Type B pancreatic cell (in vitro differentiated cells): ENCODE measurements at places on chromosomes 3 and 15.
A peak's percentile ranks its signal among the peaks of the same experiment; 100 is the strongest.

DNA sequence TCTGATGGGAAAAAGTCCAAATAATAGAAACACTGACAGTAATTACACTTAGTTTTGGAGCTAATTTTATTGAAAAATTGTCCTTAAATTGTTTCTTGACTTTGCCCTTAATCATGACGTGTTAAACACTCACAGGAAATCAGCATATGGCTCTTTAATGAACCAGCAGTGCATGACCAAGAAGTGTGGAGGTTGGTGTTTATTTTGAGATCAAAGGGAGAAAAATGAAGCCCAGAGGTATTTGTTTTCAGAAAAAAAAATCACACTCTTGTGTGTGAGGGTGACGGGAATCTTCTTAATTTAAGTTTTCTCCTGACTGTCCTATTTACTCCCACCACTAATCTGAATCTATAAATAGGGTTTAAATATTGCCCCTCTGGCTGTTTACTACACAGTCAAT, 28.8 kb upstream of the SYNM start:
- no peak for DNase-seq

- DNase-seq = no peak
Measured at GRCh38 chr3:187212196-187212545, 14.9 kb downstream of the RTP1 start.

- peak; percentile 75 for DNase-seq
Measured at GRCh38 chr15:83207009-83207659, 489 bp downstream of the HDGFL3 start.

DNA sequence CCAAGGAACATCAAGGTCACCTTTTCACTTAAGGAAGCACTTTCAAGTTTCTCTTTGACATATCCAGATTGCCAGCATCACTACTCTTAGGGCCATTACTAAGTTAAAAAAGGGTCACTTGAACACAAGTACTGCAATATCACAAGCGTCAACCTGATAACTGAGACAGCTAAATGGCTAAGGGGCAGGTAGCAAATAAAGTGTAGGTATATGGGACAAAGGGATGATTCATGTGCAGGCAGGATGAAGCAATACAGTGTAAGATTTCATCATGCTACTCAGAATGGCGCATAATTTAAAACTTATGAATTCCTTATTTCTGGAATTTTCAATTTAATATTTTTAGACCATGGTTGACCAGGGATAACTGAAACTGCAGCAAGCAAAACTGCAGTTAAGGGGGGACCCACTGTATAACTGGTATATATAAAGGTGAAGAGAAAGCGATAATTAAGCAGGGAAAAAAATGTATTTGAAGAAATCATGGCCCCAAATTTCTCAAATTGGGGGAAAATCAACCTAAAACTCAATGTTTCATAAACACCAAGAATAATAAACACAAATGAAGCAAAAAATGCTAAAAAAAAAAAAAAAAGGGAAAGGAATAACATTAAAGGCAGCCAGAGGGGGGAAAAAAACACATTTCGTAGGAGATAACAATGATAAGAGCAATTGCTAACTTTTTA, 13.1 kb downstream of the CCR1 start:
- DNase-seq = no peak

- no peak for DNase-seq
Measured at GRCh38 chr3:94417963-94418455, 355.1 kb downstream of the NSUN3 start.

GRCh38 chr3:56624725-56625124, 58.3 kb downstream of the TASOR start:
- no peak for DNase-seq

- no peak for DNase-seq
Measured at GRCh38 chr3:55198554-55198953, 270.7 kb upstream of the LRTM1 start.

- no peak for DNase-seq
Measured at GRCh38 chr3:74409066-74409465, 205.4 kb downstream of the CNTN3 start.

- DNase-seq = no peak
Measured at GRCh38 chr3:120497336-120497735, 46.5 kb upstream of the FSTL1 start.

DNA sequence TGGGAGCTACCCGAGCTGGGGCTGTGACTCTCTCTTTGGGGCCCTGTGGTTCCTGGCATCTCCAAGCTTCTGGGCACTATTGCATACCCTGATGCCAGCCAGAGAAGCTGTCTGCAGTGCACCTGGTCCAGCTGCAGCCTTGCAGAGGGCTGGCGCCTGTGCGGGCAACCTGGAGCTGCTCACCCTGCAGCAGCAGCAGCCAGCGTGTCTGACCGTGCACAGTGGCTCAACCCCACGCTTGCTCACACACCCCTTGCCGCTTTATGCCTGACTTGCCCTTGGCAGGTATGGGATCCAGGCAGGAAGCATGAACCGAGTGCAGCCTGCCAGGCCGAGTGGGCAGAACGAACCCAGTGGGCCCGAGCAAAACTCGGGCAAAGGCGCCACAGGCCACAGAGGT, 69.9 kb downstream of the GLB1 start:
- DNase-seq = no peak

- no peak for DNase-seq
Measured at GRCh38 chr15:77507911-77508310, 87.2 kb downstream of the HMG20A start.

DNA sequence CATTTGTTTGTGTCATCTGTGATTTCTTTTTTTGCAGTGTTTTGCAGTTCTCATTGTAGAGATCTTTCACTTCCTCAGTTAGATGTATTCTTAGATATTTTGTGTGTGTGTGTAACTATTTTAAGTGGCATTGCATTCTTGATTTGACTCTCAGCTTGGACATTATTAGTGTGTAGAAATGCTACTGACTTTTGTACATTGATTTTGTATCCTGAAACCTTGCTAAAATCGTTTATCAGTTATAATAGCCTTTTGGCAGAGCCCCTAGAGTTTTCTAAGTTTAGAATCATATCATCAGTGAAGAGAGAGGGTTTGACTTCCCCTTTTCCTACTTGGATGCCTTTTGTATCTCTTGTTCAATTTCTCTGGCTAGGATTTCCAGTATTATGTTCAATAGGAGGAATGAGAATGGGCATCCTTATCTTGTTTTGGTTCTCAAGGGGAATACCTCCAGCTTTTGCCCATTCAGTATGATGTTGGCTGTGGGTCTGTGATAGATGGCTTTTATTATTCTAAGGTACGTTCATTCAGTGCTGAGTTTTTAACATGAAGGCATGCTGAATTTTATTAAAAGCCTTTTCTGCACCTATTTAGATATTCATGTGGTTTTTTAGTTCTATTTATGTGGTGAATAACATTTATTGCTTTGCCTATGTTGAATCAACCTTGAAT, 211.7 kb downstream of the MBNL1 start:
- no peak for DNase-seq
